ENCODE measurements at places on chromosomes 4 and X.

DNA sequence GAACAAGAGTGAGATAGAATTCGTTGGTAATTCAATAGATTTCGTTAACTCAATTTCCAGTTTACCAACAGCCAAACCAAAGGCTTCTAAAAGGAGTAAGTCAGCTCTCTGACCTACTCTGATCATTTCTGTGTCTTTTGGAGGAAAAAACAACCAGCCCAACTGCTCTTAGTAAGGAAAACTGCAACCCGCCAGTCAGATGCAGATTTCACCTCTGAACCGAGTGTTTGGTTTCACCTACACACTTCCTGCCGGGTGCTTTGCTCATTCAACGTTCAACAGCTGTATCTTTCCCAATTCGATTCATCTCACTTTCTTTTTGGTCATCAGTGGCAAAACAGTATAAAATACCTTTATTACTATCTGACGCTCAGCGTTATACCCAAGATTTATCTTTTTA, 24.5 kb downstream of the TMSB4X start:
- DNase-seq = no peak

DNA sequence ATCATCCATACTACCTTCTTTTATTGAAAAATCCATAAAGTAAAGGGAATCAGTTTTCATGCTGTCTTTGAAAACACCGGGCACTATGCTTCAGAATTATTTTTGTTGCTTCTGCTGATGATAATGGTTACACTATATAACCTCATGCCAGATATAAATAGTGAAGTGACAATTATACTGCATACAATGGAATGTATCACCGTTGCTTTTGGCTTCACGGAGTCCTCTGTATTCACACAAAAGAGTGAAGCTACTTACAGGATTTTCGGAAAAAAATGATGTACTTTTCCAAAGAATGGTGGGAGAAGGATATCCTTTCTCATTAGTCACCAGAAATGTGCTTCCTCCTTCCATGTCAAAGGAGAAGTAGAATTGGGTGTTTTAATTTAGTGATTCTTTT, 159.1 kb upstream of the PITX2 start:
- no peak for DNase-seq

DNA sequence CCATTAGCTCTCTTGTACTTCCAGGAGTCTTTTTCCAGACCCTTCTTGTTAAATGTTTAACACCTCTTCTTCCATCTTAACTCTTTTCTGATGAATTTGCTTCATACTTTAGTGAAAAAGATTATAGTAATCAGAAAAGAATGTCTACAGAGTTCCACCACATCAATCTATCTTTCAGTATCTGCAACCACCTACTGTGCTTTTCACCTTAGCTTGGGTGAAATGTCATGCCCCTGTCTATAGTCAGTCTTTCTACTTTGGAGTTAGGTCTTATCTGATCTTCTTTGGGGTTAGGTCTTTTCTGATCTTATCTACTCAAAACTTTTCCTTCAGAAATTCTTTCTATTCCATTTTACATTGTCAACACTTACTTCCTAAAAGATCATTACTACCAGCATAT, 1310.2 kb downstream of the PCDH7 start:
- no peak for DNase-seq

DNA sequence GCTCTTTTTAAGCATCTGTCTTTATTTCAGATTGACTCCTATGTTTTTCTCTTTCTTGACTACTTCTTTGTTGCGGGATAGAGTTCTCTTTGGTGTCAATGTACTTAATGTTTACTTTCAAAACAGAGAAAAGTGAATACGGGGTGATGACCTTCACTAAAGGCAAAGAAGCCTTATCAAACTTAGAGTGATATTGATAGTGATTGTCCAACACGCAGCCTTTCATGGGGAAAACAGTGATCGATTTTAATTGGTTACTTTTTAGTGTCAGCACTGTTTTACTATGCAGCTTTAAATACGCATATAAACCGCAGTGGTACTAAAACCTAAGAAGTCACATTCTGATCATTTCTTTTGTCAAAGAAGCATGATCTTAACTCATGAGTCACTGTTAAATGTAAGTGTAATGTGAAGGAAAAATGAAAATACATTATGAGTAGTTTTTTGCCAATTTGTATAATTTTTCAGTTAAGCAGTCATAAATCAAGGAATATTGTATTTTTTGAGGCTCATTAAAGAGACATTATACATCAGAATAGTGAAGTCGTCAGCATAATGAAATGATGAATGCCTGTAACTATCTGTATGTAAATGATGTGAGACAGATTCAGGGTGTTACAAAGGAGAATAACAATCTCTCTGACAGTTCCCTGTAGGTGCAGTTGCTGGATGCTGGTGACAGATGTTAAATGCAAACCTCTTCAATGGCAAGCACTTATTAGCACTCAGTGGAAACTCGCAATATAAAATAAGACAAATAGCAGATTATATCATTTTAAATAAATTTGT, 2082.8 kb upstream of the TENM3 start:
- no peak for DNase-seq

DNA sequence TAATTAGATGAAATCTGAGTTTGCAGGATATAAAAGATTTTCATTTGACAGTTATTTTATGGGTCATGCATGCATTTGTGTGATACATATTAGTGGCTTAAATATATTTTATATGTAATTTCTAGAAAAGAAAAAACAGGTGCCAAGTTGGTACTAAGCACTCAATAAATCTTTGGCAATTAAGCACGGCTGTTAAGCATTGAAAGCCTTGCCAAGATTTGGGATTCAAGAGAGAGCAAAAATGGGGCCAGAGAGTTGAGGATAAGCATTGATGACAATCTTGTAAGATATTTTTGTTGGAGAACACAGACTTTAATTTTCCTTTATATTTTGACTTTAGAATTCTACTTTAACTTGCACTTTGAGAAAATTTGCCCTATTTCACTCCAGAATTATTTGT, 249.8 kb upstream of the MAD2L1 start:
- DNase-seq = no peak
